ENCODE measurements at places on chromosomes 7 and 10.

DNA sequence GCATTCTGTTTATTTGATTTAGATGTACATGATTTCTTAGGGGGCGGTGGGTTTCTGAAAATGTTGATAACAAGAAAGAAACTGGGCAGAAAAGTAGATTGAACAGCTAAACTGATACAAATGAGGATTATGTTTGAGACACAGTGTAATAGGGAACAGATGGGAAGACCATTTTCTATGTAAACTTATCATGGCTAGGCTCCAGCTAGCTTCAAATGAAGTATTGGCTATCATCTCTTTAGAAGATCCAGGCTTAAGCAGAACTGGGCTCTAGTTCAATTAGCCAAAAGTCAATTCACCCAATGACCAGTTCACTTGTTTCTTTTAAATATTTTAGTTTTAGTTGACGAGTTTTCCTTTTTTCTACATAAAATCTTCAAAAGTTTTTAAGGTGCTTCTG is 639.5 kb downstream of the ANKRD7 start:
- no peak for DNase-seq

DNA sequence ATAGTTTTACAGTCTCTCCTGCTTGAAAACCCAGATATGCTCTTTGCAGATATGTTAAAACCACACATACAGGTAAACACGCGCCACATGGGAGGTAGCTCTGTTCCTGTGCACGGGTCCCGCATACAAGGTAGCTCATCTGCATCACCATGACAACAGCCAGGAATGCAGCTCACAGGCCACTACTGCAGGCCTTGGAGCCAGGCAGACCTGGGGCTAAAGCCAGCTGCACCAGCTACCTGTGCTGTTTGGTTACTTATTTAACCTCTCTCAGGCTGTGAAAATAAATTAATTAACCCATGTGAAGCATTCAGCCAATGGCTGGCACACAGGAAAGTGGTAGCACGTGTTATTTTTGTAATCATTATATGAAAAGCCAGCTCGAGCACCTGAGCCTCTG is 428.3 kb downstream of the TNS3 start:
- no peak for DNase-seq

- DNase-seq = no peak
These were observed at the start of gene TMEM196 for GRCh38 chr7:19772841-19773760. Gene TMEM196 (minus strand): TSS chr7:19773617. CDS start chr7:19772696, 921 bp downstream.

GRCh38 chr7:138662076-138662990 is 38.8 kb downstream of the SVOPL start:
- DNase-seq = no peak

- DNase-seq = no peak
These were observed 111.4 kb upstream of the ABCB5 start for GRCh38 chr7:20504060-20504459.

- DNase-seq = no peak
These were observed at the start of gene PLXDC2 for GRCh38 chr10:19816411-19817230. Gene PLXDC2 (plus strand): TSS chr10:19816432.

- no peak for DNase-seq
These were observed 26.1 kb downstream of the GBX1 start for GRCh38 chr7:151141311-151141854.

DNA sequence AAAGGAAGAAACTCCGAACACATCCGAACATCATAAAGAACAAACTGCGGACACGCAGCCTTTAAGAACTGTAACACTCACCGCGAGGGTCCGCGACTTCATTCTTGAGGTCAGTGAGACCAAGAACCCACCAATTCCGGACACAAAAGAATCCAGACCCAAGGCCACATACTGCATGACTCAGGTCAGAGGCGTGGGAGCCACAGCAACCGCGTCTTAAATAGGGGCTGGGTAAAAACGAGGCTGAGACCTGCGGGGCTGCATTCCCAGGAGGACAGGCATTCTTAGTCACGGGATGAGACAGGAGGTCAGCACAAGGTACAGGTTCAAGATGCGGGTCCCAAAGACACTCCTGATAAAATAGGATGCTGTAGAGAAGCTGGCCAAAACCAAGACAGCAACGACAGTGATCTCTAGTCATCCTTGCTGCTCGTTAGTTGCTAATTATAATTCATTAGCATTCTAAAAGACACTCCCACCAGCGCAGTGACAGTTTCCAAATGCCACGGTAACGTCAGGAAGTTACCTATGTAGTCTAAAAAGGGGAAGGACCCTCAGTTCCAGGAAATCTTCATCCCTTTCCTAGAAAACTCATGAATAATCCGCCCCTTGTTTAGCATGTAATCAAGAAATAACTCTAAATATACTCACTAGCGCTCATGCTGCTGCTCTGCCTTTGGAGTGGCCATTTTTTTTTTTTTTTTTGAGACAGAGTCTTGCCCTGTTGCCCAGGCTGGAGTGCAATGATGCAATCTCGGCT is 19.3 kb downstream of the AP5Z1 start:
- no peak for DNase-seq

DNA sequence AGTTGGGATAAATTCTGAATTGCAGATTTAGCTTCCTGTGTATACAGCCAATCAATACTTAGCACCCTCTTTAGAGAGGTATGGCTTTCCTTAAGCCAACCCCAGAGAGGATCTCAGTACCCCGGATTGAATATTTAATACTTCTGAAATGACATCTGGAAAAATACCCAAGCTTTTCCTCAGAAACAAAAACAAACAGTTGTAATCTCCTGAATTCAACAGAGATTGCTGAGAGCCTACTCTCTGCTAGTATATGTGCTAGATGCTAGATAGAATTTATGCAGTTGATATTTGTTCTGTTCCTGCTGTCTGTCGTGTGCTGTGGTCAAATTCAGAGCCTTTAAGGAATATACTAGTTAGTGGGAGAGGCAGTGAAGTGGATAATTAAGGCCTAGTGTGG is 21.1 kb downstream of the STARD3NL start:
- DNase-seq = no peak

DNA sequence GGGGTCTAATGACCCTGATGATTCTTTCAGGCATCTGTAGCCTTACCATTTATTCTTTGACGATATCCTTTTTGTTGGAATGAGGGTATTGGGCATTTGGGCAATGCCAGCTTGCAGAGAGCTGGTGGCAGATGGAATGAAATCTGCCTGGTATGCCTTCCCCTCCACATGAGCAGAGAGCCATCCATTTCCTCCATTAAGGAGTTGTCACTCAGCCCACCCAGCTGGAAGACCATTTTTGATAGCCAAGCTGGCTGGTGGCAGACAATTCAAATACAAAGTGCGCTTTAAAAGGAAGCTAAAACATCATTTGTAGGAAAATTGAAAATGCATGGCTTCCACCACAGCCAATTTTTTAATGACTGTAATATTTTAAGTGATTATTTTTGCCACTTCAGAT is 240.1 kb upstream of the SLC26A5 start:
- no peak for DNase-seq

DNA sequence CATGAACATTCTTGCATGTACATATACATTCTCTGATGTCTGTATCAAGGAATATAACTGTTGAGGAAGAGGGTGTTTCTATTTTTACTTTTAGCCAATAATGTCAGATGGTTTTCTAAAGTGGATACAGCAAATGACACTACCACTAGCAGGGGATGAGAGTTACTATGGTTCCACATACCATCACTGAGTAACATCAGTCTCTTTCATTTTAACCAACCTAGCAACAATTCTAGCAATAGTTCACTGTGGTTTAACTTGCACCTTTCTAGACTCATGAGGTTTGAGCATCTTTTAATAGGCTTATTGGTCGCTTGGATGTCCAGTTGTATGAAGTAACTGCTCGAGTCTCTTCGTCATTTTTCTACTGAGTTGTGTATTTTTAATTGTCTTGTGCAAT is 68.5 kb upstream of the ZNF746 start:
- no peak for DNase-seq

- no peak for DNase-seq
These were observed 118.3 kb downstream of the RAPGEF5 start for GRCh38 chr7:22238354-22239311.

DNA sequence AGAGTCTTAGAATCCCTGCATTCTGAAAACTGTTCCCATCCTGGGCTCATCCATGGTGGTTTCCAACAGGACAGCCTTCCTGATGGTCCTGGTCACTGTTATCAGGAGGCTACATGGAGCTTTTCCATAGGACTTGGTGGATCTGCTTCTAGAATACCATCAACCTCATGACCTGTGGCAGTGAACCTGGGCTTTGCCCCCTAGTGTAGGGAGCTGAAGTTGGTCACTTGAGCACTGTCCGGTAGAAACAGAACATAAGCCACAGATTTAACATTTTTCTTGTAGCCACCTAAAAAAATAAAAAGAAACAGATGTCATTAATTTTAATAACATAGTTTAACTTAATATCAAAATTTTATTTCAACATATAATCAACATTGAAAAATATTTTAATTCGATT is 165.8 kb downstream of the TMEM178B start:
- DNase-seq = no peak

DNA sequence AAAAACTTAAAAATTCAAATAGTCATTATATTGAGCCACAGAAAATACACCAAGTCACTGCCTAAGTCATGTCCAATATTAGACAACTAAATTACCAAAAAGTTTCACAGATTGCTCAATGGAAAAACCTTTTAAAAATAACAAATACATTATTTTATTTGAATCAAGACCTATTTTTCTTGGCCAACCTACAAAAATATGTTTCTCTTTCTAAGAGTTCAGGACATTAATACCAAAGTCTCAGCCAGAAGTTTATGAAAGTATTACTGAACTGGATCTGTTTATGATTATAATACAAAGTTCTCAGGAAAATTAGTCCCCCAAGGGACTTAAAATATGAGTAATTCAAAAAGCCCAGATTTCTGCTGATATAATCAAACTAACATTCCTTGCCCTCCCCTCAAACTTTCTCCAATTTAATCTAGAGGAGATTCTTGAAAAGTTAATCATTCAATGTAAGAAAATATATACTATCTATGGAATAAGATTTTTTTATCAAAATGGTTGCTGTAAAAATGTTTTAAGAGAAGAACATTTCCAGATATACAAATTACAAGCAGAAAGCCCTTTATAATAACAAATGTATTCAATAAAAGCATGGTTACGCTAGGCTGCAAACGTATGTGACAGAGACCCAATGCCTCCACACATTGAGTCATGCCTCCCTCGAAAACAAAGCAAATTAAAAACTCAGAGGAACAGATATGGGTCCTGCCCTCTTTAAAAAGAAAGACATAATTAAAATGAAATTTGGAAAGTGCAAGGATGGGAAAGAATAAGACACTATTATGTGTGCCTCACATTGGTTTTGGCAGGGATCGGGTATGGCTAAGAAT is 381.6 kb downstream of the PARD3 start:
- DNase-seq = no peak

DNA sequence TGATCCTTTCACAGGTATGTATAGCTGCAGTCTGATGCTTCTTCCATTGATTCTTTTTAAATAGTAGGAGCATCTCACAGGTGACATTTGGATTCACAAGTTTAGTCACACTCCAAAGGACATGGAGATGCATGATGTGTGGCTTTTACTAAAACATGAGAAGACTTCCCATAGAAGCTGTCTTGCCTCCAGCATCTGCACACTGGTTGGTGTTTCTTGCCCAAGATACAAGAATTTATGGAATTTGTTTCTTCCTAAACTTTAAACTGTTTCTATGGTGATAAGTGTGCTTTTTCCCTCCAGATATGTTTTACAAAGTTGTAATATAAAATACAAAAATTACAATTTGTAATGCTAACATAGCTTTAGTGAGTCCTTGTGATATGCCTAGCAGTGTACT is 24.2 kb downstream of the ADIRF start:
- DNase-seq = no peak

GRCh38 chr7:122544463-122544862 is 154.5 kb downstream of the RNF133 start:
- DNase-seq = no peak

- no peak for DNase-seq
These were observed 42.9 kb upstream of the TCERG1L start for GRCh38 chr10:131354380-131354779.

DNA sequence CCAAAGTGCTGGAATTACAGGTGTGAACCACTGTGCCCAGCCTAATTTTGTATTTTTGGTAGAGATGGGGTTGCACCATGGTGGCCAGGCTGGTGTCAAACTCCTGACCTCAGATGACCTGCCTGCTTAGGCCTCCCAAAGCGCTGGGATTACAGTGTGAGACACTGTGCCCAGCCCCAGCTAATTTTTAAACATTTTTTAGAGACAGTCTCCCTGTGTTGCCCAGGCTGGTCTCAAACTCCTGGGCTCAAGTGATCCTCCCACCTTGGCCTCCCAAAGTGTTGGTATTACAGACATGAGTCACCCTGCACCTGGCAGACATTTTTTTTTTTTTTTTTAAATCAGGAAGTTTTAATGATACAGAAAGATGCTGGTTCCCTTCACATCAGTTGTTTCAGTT is 15.5 kb downstream of the DENND10 start:
- no peak for DNase-seq

DNA sequence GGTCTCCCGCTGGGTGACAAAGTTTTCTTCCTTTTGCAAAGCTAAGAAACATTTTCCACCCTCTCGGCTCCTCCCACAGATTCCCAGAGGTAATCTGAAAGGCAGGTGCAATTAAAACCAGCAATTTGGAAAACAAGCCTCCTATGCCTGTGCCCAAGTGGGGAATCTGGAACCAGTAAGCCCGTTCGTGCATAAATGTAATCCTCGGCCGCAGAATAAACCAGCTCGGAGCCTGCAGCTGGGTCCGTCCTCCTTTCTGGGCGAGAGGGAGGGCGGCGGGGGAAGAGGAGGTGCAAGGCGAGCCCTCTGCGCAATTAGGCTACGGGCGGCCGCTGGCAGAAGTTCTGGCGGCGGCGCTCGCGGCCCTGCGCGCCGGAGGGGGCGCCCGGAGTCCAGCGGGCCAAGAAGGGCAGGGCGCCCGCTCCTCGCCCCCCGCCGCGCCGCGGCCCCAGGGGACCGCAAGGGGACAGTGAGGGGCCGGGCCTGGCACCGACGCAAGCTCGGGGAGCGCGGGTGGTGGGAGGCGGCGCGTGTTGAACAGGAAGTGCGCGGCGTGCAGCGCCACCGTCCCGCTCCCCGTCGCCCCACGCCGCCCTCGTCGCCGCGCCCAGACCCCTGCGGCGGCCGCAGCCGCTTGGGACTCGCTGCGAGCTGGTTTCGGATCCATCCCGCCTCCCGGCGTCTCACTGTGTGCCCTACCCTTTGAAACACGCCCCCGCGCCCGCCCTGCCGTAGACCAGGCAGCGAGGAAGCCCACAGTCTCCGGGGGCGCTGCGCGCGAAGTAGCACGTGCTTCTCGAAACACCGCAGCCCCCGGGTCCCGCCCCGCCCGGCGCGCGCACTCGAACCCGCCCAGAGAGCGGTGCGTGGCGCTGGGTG is at the start of gene PRKAG2:
TSS of gene PRKAG2 (minus strand) at position 217 of the 879 bp plus-strand sequence. CDS start 495 bp downstream, outside the sequence.
- DNase-seq = peak; percentile 25

GRCh38 chr7:155702616-155703015 is 58.2 kb downstream of the RBM33 start:
- DNase-seq = no peak

- DNase-seq = no peak
These were observed 69.3 kb upstream of the NEBL start for GRCh38 chr10:20966426-20966825.

All from stimulated activated CD4-positive, alpha-beta T cell treated with anti-CD3 and anti-CD28 coated beads, Interleukin-1b, Interleukin-23, amount 100 ng/mL, for 1 hour (primary cell).